Astrocyte of the hippocampus (primary cell): ENCODE measurements at places on chromosomes 6 and 20.

GRCh38 chr20:5551621-5552020 lies 198.6 kb upstream of the SHLD1 start:
- no peak for DNase-seq

- DNase-seq: no peak
Measured at GRCh38 chr6:155181498-155181897, 82.3 kb upstream of the CLDN20 start.

DNA sequence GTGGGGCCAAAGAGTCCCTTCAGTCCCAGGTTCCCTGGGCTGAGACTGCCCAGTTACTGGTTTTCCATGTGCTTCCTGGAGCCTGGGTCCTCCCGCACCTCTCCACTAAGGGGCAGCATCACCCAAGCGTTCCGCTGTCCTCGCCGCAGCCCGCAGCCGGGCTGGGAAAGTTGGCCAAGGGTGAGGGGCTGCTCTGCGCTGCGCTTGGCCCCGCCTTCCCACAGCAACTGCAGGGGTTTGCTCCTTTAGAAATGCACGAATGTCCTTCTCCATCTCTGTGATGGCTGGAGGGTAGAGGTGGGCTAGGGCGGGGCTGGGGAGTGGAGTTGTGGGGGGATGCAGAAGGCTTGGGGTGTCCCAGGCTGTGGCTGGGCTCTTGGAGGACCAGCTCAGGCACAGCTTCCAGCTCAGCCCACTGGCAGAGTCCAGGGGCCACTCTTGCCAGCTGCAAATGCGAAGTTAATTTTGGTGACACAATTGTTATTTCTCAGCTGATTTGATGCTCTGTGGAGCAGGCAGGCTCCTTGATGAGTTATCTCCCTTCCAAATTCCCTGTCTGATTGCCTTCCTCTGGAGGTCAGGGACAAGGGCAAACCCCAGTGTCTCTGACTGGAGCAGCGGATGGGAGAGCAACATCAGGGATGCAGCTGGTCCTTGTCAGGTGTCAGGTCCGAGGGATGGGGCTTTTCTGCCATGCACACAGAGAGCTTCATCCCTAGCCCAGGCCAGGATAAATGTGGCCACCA lies 63.2 kb downstream of the NOL4L start:
- DNase-seq: peak; percentile 84

- DNase-seq: no peak
Measured at GRCh38 chr20:25082498-25082873, 545 bp upstream of the VSX1 start.

DNA sequence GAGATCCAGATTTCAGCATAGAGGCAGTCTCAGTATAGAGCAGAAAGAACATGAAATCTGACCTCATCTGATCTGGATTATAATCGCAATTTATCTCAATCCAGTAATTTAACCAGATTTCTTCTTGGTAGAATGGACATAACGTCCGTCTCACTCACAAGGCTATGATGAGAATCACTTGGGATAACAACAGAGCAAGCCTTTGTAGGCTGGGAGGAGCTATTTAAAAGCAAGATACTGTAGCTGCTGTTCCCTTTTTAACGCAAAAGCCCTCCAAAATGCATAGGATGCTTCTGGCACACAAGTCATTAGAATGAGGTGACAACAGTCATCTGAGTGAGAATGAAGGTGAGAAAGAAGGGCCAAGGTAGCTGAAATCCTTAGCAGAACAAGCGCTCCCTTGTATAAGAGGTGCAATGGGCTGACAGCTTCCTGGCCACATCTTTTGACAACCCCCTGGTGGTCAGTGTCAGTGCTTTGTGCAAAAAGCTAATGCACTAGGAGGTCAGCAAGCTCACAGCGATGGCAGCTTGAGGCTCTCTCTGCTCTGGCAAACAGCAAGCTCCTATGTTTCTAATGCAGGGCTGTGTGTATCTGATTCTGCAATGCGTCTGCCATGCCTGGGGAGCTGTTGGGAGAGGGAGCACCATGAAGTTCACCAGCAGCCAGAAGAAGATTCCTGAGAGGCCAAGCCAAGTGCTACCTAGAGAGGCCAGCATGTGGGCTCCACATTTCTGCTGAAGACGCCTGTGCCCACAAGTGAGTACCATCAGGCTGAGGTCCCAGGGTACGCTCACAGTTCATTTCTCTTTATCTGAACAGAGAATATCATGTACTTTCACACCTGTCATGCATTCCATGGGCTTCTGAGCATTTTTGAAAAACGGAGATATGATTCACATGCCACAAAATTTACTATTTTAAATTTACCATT lies 16.2 kb downstream of the METTL24 start:
- no peak for DNase-seq

DNA sequence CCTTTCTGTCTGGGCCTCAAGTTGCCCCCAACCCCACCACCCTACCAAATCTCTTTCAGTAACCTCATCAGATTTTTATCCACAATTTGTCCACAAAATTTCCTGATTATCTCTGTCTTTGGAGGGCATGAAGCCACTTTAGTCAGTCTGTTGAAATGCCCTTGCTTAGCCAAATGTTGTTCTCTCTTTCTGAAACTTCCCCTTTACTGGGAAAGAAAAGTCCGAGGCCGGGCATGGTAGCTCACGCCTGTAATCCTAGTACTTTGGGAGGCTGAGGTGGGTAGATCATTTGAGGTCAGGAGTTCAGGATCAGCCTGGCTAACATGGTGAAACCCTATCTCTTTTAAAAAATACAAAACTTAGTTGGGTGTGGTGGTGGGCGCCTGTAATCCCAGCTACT lies 33.8 kb downstream of the TOMM6 start:
- DNase-seq: no peak

DNA sequence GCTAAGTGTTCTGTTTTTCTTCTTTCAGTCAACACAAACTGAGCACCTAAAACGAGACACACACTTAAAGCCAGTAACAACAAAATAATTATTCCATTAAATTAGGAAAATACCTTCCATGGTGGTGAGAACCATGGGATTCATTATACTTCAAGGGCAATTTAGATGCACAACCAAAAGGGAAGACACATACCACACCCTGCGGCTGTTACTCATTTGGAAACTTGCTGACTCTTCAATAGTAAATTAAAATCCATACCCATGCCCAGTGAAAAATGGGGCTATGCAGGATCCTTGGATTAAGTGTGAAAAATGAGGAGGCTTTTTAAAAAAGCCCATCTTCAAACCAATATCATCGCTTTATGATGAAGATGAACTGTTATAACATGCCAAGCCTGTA lies 142.7 kb downstream of the GJA10 start:
- DNase-seq: no peak

DNA sequence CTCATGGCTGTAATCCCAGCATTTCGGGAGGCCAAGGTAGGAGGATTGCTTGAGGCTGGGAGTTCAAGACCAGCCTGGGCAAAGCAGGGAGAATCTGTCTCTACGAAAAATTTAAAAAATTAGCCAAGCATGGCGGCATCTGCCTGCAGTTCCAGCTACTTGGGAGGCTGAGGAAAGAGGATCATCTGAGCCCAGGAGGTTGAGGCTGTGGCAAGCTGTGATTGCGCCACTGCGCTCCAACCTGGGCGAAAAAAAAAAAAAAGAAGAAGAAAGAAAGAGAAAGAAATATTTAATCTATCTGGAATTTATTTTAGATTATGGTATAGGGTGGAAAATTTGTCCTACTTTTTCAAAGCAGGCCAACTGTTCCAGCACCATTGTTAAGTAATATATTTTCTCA lies 32.2 kb upstream of the HIVEP1 start:
- DNase-seq: no peak

DNA sequence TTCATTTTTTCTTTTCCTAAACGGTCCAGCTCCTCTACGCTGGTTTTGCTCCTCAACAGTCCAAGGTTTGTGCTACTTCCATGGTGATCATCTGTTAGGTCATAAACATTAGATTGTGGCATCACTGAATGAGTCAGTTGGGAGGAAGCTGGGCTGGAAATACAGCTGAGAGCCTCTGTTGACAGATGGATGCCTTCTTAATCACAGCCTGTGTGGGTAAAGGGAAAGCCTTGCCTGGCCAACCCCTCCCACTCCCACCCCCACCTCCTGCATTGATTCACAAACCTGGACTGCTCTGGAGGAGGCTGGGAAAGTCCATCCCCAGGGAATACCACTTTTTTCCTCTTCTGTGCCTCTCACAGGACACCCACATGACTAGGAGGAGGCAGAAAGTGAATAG lies 180.6 kb upstream of the CCN2 start:
- peak; percentile 97 for DNase-seq

DNA sequence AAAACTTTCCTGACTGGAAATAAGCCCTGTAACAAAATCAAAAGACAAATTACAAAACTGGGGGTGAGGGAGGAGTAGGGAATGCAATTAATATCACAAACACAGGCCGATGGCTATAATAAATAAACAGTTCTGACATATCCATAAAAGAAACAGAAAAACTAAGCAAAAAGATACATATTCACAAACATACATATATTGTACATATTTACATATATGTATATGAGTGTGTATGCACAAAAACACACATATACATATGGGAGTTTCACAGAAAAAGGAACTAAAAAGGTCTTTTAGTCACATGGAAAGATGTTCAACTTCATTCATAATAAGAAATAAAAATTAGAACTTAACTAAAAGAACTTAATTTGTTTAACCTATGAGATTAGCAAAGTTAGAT lies 292.7 kb downstream of the TFAP2A start:
- DNase-seq: no peak

GRCh38 chr6:139944976-139945375 lies 570.5 kb upstream of the CITED2 start:
- no peak for DNase-seq

DNA sequence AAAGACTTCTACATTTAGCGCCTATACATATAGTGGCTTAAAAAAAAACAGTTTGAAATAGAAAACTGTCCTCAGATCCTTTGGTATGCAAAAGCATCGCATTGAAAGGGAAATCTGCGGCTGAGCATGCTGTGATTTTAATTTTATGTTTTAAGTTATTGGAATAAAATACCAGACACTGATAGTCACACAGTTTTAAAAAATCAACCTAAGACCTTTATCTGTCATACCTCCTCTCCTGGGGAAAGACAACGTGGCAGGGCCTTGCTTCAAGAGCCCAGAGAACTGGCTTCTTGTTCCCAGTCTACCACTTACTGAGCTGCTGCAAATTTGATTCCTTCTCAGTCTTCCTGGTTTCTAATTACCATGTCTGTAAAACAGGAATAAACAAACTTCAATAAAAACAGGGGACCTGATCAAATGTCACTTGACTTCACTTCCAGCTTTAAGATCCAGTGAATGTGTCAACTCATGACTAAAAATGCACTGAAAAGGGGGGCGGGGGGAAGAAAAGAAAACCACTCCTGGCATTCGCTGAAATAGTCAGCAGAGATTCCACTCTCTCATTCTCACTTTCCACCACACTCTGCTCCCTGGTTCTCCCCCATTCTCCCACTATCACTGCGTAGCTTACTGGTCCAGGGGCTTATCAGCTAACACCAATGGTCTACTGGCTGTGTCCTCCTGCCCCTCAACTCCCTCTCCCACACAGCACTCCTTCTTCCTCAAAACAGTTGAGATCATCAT lies 494.7 kb upstream of the MARCKS start:
- peak; percentile 56 for DNase-seq

DNA sequence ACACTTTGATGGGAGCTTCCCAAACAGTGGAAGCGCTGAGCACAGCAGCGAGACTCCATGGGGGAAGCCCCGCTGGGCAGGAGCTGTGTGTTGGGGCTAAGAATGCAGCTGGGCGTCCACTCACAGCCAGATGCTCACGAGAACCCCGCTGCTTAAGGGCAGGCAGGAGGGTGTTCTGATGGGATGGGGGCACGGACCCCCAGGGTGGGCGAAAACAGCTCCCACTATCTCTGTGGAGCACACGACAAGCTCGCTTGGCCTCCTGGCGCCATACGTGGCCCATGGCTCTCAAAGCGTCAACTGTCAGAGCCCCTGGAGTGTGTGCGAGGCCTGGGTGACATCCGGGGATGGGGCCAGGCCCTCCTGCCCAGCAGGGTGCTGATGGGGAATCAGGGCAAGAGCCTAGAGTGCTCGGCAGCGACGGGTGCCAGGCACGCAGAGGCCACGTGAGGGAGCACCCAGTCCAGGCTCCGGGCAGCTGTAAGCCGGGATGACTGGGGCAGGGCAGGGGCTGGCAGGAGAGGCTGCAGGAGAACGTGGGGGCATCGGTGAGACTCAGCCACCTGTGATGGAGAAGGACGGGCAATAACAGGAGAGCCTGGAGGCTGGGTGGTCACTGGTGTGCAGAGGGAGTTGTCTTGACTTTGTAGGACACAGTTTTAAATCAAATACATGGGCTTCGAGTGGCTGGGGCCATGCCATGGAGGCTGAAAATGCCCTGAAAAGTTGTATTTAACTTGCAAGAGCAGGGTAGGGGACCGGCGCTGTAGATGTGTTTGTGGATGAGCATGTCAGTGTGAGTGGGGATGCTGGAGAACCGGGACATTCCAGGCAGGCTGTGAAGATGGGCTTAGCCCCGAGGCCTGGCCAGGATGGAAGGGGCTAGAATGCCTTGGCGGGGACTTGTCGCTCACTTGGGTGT lies 27.3 kb downstream of the PYGB start:
- DNase-seq: no peak

GRCh38 chr6:107735906-107736635 lies 88.0 kb downstream of the SCML4 start:
- no peak for DNase-seq

- DNase-seq: peak; percentile 77
Measured at GRCh38 chr6:31079656-31080261, 32.6 kb downstream of the C6orf15 start.
